WTC11 (cell line): ENCODE measurements at places on chromosomes 6 and 20. TPM values are rescaled to one million over a fixed set of nuclear protein-coding genes. Genes with fewer than 3 reads are reported as not detected.

DNA sequence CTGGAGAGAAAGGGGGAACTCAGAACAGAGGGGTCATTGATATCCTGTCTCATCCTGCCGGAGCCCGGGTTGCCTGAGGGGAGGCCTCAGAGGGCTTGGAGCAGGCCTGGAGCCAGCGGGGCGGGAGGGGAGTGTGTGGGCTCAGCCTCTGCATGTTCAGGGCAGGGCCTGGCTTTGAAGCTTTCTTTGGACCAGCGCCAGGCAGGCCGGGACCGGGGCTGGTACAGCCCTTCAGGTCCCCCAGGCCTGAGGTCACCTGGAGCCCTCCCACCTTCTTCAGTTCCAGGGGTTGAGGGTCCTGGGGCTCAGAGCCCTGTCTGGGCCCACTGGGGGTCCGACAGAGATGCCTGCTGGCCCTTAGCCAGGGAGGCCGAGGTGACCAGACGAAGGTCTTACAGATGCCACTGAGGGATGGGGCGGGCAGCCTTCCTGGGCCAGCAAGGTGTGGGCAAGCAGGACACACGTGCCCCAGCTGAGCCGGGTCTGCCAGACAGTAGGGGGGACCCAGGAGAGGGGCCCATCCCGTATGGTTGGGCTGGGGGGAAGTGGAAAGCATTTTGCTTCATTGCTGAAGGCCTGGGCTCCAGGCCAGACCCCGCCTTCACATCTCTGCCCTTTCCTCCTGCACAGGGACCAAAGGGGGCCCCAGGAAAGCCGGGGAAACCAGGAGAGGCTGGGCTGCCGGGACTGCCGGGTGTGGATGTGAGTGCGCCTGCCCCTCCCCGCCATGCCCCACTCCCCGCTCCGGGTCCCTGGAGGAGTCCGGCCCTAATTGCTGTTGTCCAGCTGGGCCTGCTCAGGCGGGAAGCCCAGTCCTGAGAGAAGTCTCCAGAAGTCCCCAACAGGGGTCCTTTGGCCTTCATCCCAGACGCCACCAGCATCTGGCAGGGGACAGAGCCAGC lies 2.0 kb downstream of the COL9A3 start:
- no peak for DNase-seq

DNA sequence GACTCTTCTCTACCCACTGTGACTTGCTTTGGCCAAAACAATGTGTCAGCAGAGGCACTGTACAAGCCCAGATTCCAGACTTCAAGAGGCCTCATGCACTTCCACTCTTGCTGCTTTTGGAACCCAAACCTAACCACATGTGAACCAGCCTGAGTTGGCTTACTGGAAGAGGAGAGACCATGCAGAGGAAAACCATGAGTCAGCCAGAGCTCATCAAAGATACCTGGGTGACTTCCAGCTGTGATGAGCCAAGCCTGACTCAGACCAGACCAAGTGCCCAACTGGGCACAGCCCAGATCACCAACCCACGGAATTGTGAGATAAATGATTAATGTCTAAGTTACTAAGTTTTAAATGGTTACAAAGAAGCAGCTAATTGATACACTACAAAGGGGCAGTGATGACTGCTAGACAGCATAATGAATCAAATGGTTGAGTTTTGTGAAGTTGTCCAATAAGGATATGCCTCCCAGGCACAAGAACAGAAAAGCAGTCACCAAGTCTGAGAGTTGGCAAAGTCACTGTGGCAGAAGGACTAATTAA lies 16.2 kb upstream of the BEND6 start:
- no peak for DNase-seq

- DNase-seq: no peak
Observed at GRCh38 chr6:140043357-140043756, 668.9 kb upstream of the CITED2 start.

- DNase-seq: peak; percentile 54
Observed at GRCh38 chr20:21105429-21106170, 558 bp downstream of the LINC00237 start.

- no peak for DNase-seq
Observed at GRCh38 chr6:100839419-100839818, 41.7 kb downstream of the ASCC3 start.

DNA sequence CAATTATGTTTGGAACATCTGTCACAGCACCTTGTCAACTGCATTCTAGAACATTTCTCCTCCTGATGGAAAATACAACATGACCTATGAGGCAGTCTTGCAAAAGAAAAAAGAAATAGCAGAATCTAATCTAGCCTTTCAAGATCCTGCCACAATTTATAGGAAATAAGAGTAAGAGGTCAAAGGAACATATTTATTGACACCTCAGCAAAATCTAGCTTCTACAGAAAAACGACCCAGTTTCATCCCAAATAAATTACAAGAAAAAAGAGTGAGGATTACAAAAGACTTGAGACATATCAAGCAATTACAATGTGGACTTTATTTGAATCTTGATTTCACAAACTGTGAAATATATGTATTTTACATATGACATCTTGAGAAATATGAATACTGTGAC lies 4.2 kb downstream of the FBXO9 start:
- no peak for DNase-seq

- no peak for DNase-seq
Observed at GRCh38 chr6:14775528-14775927, 470.3 kb upstream of the JARID2 start.

Gene ZNF391
- 9.4 to 11.5 TPM (median 11.3 TPM) in 3 replicates for total RNA-seq

Gene TREML2
- 0.09 to 0.15 TPM (median 0.09 TPM) in 3 replicates for total RNA-seq

Gene DNAJC5
- total RNA-seq: 28.5 to 31.5 TPM (median 29.6 TPM) in 3 replicates

Gene ADGRG6
- 3.3 to 6.1 TPM (median 5.3 TPM) in 3 replicates for total RNA-seq

Gene WFDC2
- 76.4 to 114 TPM (median 99.4 TPM) in 3 replicates for total RNA-seq

Gene ULBP1
- total RNA-seq: 0.64 to 0.81 TPM (median 0.64 TPM) in 3 replicates
